ENCODE measurements at places on chromosomes 5 and 9.

GRCh38 chr5:169554251-169554650, 29.3 kb upstream of the SPDL1 start:
- DNase-seq: no peak

- no peak for DNase-seq
These were observed 26.1 kb upstream of the CSF1R start for GRCh38 chr5:150112201-150113046.

- no peak for DNase-seq
These were observed 301.3 kb upstream of the ADCY2 start for GRCh38 chr5:7094626-7095025.

DNA sequence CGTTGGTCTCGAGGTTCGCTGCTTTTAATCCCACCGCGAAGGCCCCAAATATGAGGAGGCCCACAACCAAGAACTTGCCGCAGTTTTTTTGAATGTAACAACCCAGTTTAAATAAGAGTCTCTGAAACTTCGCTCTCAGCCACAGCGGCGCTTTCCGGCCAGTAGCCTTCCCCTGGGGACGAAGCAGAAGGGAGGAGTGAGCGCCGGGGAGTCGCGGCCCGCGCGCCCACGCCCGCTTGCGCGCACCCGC, 10.4 kb downstream of the PTCH1 start:
- no peak for DNase-seq

GRCh38 chr5:50476549-50476948, 35.5 kb upstream of the EMB start:
- no peak for DNase-seq
